Mucosa of descending colon (tissue), 3 donors: ENCODE measurements at places on chromosomes 12 and 14. TPM values are rescaled to one million over a fixed set of nuclear protein-coding genes. Genes with fewer than 3 reads are reported as not detected.

Gene CELA1
- not detected for total RNA-seq

Gene CLMN
- 132 TPM for total RNA-seq

Gene AICDA
- not detected for total RNA-seq

Gene GDF3
- total RNA-seq: not detected

Gene BDKRB2
- 25.4 TPM for total RNA-seq

- no peak for DNase-seq
These were observed 53.1 kb upstream of the DDX11 start for GRCh38 chr12:31020385-31021166.

- DNase-seq: no peak
These were observed 15.2 kb downstream of the GOLGA3 start for GRCh38 chr12:132813443-132813842.

- no peak for DNase-seq
These were observed 350.6 kb downstream of the DPF3 start for GRCh38 chr14:72543341-72543740.

DNA sequence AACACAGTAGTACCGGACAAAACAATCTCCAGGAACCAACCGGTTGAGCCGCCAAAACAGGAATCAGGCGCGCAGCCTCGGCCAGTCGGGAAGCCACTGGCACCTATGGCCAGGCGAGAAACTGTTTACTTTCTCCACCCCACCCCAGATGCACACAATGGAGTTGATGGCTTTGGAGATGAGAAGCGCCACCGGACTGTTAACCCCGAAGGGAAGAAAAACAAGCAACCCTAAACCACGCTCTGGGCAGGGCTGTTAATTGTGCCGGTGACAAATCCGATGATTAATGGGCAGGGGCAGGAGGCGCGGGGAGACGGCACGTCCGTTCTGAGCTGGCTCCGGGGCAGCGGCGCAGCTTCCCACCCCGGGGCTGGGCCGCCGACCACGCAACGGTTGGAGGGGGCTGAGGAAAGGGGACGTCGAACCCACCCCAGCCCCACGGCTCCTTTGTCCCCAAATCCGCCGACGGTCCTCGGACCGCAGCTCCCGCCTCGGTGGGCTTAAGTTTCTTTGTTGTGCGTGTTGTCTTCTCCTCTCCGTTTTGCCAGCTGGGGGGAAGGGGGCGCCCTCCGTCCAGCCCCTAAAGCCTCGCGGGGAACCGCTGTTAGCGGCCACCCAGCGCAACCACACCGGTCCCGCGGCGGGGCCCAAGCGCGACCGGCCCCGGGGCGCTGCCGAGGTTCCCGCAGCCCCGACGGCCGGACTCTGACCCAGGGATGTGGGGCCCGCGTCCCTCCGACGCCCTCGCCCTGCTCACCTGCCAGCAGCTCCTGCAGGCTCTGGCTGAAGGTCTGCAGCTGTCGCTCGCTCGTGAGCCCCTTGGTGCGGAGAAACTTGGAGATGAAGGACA is 790 bp downstream of the BTG1 start:
- DNase-seq: peak; percentile 78

DNA sequence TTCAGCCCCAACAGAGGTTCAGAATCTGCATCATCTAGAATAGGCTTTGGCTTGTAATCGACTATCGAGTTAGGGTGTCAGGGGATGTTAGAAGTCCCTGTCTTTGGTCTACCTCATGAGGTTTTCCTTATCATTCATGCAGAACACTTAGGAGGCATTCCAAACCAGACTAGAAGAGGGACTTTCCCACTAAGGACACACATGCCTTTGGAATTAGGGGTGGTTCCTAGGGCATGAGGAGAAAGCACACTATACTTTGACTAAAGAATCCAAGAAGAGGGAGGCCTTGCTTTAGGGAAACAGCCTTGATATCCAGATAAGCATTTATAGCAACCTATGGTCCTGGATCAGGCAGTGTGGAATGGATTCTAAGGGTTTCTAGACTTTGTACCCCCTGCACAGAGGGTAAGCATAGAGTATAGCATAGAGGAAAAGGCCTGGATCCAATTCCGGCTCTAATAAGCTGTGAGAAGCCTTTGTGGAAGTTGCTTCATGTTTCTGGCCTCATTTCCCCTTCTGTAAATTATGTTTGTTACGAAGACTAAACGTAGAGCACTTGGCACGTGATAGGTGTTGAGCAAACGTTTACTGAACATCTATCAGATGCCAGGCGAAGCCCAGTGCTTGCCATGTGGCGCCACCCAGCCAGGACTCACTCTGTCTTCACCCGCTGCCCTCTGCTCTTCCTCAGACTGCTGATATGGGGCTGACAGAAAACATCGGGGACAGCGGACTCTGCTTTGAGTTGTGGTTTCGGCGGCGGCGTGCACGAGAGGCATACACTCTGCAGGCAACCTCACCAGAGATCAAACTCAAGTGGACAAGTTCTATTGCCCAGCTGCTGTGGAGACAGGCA is 13.2 kb downstream of the ZNF219 start:
- no peak for DNase-seq

DNA sequence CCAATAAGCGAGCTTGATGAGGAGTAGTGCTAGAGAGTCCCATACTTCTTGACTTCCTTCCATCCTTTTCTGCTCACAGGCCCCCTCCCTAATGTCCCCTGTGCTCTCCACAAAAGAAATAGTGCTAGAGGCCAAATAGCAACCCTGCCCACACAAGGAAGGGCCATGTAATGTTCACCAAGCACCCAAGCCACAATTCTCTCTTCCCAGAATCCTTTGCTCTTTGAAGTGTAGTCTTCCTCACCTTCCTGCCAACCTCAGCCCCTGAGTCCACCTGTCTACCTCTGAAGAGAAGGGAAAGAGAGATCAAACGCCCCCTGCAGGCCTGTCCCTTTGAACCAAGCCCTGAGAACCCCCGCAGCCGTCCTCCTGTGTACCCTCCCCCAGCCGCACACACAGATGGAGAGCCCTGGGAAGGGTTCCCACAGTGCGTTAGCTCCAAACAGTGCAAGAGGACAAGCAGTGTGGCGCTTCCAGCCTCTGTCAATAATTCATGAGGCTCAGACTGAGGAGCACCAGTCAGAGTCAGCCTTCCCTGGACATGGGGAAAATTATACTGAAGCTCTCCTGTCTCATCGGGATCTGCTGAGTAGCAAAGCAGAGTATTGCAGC is 1.9 kb upstream of the DHRS4 start:
- no peak for DNase-seq

GRCh38 chr12:125229878-125230530 is 164.8 kb downstream of the AACS start:
- no peak for DNase-seq

GRCh38 chr12:19856389-19856788 is 417.1 kb downstream of the AEBP2 start:
- DNase-seq: no peak

- DNase-seq: peak; percentile 7
These were observed 378.8 kb downstream of the ALG10 start for GRCh38 chr12:34400986-34401658.

- no peak for DNase-seq
These were observed 29.8 kb downstream of the NCOR2 start for GRCh38 chr12:124537525-124538193.

GRCh38 chr14:92315050-92315805 is 7.7 kb upstream of the SLC24A4 start:
- no peak for DNase-seq

DNA sequence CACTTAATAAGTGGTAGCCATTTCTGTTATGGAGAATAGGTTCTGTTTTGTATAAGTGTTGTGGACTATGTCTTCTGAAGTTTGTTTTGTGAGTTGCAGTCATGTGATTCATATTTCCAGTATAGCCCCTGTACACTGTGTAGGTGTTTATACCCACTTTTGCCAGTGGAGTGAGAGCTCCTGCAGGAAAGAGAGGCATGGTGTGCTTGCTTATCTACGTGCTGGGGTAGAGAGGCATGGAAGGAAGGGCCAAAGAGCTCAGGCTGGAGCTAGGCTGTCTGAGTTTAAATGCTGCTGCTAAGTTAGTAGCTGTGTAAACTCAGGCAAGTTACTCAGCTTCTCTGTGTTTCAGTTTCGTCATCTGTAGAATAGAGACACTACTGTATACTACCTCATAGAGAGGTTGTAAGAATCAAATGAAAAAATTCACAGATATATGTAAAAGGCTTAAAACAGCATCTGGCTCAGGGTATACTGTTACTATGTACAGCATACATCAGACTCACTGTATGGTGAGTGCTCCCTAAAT is 88.2 kb upstream of the SLC38A2 start:
- no peak for DNase-seq

GRCh38 chr12:27578689-27579372 is 54.8 kb downstream of the PPFIBP1 start:
- no peak for DNase-seq
